Cerebellum (tissue), 4 donors: ENCODE measurements at places on chromosomes 5 and 9. TPM values are rescaled to one million over a fixed set of nuclear protein-coding genes. Genes with fewer than 3 reads are reported as not detected.

Gene UBLCP1
- total RNA-seq = 18.2 TPM

Gene FOXD1
- 1.1 TPM for total RNA-seq

Gene TMEM171
- total RNA-seq = 0.27 TPM

Gene SLC24A2
- 9.5 TPM for total RNA-seq

Gene FABP6
- not detected for total RNA-seq

GRCh38 chr9:18073002-18073401, 401.0 kb upstream of the ADAMTSL1 start:
- DNase-seq = no peak

DNA sequence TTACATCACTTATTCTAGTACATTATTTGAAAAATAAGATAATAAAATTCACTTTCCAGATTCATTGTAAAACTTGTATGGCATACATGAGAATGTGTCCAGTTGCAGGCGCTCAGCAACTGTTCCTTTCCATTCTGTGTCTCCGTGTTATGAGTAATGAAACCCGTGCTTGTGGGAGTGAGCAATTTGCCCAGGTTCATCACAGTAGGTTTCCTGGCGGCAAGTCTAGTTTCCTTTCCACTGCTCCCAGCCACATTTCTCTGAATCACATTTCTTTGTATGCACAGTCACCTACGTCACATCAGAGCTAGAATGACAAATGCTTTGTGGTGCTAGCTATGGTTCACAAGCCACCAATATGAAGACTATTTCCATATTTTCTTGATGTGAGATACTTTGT, 39.9 kb downstream of the MOCS2 start:
- peak; percentile 12 for DNase-seq

GRCh38 chr5:31770132-31770720, 131.3 kb downstream of the PDZD2 start:
- DNase-seq = no peak

DNA sequence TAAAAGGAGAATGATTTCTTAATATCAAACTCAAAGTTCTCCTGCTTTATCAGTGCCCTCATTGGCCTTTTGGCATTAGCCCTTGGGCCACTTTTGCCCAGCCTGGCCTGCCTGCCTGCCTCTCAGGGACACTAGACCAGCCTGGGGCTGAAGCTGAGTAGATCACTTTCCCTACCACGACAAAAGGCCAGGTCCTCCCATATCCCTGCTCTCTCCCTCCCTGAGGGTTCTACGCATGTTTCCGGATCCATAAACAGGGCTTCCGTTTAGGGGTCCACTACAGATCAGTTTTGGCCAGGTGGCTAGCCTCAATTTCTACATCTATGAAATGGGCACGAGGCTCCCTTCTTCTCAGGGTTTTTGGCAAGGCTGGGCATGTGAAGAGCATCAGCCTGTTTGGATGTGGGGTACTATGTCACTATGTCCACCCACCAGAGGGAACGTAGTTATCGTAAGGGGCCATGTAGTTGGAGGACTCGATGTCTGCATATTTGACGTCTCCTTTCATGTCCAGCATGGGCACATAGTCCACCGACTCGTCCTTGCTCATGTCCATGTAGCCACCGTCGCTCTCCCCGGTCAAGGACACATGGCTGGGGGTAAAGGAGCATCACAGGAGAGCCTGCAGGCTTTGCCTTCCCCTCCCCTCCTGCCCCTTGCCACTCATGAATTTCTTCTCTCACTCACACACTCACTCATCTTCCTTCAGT, 34.0 kb downstream of the PDGFRB start:
- DNase-seq = no peak

GRCh38 chr5:68657055-68657961, 436.5 kb upstream of the SLC30A5 start:
- DNase-seq = no peak

DNA sequence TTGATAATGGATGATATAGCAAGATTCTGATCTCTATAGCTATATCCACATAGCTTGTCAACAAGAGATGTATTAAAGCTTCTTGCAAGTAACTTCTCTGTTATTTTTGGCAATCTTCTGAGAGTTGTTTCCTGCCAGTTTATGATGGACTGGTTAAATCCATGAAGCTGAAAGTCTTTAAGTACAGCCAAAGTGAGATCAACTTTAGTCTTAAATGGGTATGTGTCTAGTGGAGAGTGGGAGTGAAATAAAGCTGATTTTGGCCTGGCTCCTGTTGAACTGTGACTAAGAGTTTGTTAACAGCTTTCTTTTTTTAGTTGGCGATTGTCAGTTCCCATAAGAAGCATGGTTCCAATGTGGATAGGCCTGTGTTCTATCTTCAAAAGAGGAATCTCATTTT, 350.9 kb upstream of the PCSK5 start:
- no peak for DNase-seq

- peak; percentile 60 for DNase-seq
These were observed at the start of gene PRUNE2 for GRCh38 chr9:76905791-76906646. Gene PRUNE2, minus strand, starts transcription at chr9:76906114. Its CDS starts 151 bp downstream, at chr9:76905963.

DNA sequence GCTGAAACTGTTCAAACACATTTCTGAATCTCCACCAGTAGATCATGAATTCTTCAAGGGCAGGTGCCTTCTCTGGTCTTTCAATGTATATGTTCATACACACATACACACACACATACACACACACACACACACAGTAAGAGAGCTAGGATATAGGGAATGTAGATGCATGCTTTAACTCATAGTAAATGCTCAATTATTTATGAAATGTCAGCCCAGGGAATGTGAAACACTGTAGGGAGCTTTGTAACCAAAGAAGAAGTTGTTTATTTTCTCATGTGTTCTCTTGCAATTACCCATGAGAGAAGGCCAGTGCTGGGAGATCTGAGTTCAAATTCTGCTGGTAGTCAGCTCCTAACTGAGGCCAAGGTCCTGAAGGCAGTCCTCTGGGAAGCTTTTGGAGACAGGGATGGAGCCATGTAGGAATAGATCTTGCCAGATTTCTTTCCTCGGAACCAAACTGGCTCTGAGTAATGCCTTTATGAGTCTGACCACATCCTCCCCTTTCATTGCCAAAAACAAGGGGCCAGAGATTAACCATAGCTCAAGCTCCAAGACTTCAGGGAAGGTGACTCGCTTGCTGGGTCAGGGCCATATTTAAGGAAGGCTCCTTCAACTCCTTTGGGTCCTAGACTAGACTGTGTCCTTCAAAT, 487.0 kb upstream of the TNC start:
- no peak for DNase-seq

- DNase-seq = no peak
These were observed 274.9 kb upstream of the CDH18 start for GRCh38 chr5:20262896-20263295.

GRCh38 chr5:95884017-95884325, 61.4 kb upstream of the GLRX start:
- no peak for DNase-seq

DNA sequence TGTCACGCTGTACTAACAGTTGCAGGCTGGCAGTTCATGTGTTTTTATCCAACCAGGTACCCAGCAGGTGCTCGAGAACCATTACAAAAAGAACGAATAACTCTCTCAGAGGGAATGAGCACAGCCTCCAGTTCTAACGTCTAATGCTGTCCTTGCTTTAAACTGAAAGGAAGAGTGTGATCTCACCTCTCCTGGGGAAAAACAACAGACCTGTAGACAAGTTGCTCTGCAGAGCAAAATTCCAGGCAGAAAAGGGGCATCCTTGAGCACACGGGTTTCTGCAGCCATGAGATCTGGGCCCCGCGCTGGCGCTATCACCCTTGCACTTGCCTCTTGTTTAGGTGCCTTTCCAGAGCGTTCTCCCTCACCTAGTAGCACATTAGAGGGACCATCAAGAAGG, 92.5 kb upstream of the DNAH5 start:
- DNase-seq = no peak

GRCh38 chr5:115209279-115209678, 39.6 kb upstream of the TRIM36 start:
- no peak for DNase-seq

DNA sequence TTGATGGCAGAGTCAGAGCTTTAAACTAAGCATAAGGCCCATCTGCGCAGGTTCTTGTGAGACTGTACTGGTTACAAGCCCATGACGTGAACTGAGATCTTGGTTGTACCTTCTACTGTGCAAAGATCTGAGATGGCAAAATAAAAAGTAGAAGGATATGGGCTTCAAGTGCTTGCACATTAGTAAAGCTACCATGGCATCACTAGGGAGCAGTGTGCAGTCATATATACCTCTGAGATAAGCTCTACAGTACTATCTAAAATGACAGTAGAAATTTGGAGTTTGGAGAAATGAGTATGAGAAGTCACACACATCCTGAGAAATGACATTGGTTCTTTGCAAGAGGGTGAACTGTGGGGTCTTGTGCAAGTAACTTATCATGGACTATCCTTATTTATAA, 408.2 kb upstream of the PRR16 start:
- peak; percentile 1 for DNase-seq

- DNase-seq = no peak
These were observed 63.8 kb upstream of the AFAP1L1 start for GRCh38 chr5:149207831-149208230.

- DNase-seq = no peak
These were observed 778 bp downstream of the TRIM41 start for GRCh38 chr5:181223729-181224389.

- DNase-seq = no peak
These were observed 72.9 kb downstream of the PPARGC1B start for GRCh38 chr5:149802809-149803552.

DNA sequence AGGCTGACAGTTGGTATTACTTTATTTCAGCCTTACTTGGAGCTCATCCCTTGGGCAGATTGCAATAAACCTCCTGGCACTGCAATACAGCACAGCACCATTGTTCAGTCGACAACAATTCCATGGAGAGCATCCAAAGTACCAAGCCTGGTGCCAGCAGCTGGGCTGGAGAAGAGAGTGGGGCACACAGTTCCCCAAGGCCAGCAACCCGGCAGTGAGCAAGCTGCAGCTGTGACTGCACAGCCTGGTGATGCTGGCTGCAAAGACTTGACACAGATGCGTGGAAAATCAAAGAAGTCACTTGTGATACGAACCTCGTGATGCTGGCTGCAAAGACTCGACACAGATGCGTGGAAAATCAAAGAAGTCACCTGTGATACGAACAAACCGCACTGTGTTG, 125.4 kb downstream of the ATPSCKMT start:
- peak; percentile 29 for DNase-seq

DNA sequence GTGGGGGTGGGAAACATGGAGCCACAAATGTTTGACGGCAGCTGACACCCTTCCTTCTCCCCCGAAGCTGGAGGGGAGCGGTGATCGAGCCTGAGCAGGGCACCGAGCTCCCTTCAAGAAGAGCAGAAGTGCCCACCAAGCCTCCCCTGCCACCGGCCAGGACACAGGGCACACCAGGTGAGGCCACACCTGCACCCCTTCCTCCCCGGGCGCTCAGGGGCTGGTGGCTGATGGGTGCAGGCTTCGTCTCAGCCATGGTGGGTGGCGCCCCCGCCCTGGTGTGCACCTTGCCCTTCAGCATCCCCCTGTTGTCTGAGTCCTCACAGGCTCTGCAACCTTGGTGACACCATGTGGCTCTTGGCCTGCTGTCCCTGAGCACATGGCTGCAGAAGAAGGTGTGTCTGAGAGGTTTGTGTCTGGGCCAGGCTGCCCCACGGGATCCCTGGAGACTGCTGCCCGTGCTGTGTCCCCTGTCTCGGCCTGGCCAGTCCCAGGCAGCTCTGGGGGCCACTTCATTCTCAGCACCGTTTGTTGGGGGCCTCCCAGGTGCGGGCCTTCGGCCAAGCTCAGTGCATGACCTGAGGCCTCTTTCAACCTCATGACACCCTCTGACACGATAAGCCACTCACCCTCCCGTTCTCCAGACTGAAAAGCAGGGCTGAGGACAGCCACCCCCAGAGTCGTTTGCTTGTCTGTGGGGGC, 11.1 kb downstream of the MAN1B1 start:
- DNase-seq = no peak

DNA sequence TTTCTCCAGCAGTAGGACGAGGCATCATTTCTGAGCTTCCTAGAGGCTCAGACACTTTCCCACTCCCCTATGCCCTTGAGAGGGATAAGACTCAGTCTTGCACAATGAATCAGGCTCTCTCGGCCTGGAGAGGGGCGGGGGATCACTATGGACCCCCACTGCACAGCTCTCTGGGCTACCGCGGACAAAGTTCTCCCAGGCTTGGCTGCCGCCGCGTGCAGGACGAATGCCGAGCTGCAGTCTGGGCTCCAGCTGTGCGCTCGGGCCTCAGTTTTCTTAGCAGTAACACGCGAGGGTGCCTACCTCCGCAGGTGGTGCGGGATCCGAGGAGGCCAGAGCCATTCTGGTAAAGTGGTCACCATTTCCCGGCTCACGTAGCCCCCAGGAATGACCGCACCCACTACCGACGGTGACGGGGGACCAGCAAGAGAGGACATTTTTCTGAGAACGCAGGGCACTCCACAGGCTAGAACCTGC, 3.4 kb upstream of the MYORG start:
- no peak for DNase-seq

GRCh38 chr5:38060354-38060753, 198.0 kb upstream of the EGFLAM start:
- no peak for DNase-seq

DNA sequence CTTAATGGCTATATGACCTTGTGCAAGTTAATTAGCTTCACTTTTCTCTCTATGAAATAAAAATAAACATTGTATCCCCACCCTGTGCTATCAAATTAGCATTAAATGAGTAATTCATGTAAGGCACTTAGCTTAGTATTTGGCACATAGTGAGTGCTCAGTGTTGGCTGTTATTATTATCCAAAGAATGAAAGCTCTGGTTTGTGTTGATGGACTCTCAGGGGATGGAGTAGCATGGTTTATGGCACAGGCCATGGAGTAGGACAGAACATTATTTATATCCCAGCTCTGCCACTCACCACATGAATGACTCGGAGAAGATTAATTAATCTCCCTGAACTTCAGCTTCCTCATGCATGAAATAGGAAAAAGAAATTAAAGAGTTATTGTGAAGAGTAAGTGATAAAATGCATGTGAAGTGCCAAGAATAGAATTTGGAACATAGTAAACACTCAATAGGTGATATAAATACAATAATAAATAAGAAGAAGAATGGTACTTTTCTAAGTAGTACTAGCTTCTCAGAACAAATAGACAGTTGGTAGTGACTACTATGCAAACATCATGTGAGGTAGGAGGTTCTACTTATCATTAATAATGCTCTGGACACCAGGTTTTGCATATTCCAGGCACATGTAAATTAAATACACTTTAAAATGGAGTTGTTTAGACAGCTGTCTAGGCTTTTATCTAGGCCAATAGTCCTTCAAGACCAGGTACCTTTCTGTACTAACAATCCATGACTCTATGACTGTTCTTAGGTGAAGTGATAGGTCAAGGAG, 146.4 kb downstream of the GRIA1 start:
- no peak for DNase-seq

DNA sequence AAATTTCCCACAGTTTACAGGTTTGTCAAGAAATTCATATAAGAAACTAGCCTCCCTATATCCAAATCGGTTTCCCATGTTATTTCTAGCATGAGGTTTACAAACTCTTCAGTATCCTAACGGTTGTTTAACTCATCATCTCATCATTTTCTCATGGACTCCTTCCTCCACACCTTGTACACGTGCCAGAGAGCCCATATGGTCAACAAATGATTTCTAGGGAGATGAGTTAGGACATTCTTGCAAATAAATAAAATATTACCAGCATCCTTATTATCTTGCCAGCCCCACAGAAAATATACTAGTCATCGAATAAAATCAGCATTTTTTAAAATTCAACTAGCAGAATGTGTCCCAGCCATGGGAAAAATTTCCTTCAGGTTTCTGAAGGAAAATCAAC, 285.2 kb downstream of the EBF1 start:
- peak; percentile 76 for DNase-seq

- DNase-seq = peak; percentile 56
These were observed 26.0 kb downstream of the GABRP start for GRCh38 chr5:170809551-170809950.

GRCh38 chr5:118687661-118688621, 300.4 kb downstream of the DTWD2 start:
- no peak for DNase-seq
